ENCODE measurements at places on chromosomes 6 and 20.
A peak's percentile ranks its signal among the peaks of the same experiment; 100 is the strongest.

GRCh38 chr20:47244451-47244850, 112.0 kb downstream of the ZMYND8 start:
- no peak for DNase-seq

DNA sequence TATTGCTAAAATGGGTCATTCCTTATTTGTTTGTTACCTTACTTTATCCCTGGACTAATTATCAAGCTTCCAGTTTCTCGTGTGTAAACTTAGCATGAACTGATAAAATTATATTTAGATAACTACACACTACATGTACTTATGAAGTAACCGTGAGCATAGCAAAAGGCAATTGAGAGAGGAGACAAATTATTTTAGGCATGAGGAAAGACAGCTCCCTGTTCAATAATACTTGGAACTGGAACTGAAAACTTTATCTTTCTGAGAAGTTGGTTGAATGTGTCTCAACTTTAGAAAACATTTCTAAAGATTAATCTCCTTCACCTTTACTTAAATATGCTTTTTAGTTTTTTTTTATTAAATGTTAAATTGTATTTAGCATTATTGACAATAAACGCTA, 11.4 kb downstream of the CRISP3 start:
- no peak for DNase-seq

GRCh38 chr6:150208611-150209352, 65.9 kb downstream of the PPP1R14C start:
- no peak for DNase-seq

DNA sequence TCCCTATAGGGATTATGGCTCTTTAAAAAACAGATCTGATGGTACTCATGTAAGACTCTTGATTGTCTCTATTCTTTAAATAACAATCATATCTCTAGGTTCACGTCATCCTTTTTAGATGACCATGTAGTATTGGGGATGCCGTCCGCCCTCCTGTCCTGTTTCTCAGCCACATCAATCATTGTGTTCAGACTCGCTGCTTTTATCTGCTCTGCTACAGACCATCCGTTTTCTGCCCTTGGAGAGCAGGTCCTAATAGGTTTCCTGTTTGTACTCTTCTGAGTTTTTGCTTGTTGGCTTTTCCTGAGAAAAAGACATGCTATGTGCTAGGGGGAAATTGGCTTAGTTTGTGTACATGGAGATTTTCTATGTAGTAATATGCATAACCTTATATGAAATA, 76.8 kb downstream of the SASH1 start:
- no peak for DNase-seq

DNA sequence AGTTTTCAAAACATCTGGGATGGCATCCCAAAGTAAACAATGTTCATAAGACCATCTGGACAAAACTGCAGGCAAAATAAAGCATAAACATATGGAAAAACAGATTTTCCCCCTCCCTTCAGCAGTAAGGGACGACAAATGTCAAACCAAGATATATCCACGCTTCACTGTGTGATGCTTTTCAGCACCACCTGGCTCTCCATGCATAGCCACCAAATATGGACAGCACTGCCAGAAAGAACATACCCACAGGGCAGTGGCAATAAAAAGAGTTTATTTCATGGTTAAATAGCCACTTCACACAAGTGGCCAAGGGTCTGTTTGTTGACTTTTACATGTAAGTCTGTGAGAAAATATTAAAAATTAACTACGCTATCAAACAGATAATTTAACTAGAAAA, 23.1 kb downstream of the USP45 start:
- DNase-seq = no peak

DNA sequence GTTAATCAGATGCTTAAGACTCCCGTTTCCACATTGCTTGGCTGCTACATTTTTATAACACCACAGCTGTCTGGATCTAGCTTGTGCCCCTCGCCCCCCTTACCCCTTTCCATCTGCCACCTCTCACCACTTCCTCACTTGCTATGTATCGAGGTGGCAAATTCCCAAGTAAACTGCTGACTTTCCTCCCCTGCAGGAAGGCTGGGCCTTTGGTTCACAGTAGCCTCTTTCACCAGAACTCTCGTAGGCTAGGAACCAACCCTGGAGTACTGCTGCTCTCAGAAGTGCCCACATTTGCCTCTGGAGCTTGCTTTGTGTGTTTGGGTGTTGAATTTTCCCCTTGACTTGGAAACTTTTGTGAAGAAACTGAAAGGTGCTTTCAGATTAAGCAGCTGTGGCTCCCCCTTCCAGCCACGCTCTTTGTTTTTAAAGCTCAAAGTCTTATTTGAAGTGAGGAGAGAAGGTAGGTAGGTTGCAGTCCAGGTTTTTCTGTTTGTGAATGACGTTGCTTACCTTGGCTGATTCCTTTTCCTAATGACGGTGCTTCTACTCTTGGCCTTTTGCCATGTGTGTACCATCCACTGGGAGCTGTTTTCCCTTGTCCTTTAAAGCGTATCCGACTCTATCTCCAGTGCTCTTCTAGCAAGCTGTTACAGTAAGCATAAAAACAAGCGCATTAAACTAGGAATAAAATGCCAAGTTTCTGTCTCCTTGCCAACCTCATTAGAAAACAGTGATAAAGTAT, 90.4 kb downstream of the CARMIL1 start:
- DNase-seq = no peak

GRCh38 chr6:118787724-118788423, 106.1 kb upstream of the ASF1A start:
- no peak for DNase-seq

DNA sequence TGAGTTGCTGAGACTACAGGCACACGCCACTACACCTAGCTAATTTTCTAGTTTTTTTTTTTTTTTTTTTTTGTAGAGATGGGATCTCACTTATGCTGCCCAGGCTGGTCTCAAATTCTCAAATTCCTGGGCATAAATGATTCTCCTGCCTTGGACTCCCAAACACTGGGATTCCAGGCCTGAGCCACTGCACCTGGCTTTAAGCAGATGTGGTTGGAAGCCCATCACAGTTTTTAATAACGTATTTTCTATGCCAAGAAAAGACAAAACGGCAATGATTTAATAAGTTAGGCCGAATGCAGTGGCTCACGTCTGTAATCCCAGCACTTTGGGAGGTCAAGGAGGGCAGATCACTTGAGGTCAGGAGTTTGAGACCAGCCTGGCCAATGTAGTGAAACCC, 456.6 kb downstream of the PRKN start:
- DNase-seq = no peak

DNA sequence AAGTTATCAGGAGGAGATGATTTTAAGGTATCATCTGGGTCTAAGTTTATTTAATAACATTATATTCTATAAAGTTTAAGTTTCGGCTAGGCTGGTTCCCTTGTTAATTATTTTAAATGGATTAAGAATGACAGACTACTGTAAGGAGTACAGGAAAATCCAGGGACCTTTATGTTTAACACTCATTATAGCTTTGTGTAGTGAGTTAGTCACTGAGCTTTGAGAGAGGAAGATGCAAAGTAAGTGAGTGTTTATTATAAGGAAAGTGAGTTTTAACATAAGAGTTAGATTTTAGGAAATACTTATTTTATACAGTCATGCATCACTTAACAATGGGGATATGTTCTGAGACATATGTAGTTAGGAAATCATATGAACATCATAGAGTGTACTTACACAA, 485.5 kb downstream of the MMUT start:
- DNase-seq = no peak

GRCh38 chr6:161261325-161261724, 12.5 kb downstream of the AGPAT4 start:
- DNase-seq = no peak

DNA sequence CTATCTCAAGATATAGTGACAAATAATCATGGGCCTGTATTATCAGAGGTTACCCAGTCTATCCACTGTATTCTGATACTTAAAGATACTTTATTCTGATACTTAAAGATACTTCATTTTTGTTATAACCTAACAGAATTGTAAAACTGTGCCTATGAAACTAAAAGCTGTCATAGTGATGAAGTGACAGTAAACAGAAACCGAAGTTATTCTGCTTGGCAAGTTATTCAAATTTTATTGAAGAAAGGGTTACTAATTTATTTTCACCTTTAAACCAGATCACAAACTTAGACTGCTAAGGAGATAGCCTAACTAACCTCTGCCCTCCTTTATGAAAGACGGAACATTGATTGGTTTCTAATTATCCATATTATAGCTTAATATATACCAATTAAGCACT, 604.6 kb upstream of the IMPG1 start:
- no peak for DNase-seq

DNA sequence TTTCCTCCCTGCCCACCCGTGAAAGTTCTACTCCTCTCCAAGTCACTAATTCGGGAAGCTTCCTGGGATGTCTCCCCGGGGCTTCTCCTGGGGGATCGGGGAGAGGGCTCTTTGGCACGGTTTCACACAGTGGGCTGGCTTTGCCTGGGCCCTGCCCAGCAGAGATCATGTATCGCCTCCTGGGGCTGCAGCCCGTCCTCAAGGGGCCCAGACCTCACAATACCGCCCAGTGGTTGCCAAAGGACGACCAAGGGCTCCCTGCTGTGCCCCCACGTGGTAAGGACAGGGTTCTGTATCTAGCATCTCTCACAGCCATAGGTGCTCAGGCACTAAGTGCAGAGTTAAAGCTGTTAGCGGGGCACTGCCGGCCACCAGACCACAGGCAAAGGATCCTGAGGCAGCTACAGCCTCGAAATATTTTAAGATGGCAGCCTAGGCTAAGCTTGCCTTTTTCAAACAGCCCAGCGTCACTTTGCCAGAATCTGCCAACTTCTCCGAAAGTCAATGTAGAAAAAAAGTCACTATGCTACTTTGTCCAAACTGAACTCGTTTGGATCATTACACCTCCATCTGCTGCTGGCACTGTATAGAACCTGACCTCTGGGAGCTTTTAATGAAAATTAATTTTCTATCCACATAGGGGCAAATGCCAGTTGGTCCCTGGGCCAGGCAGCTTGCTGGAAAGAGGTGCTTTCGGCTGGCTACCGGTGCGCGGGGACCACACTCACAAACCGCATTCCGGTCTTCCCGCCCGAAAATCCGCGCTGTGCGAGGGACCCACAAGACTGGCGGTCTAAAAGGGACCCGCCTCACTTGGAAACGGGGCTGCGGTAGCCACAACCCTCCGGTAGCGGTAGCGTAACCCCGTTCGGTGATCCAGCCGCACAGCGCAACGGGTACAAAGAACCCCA, 1.3 kb upstream of the NNAT start:
- DNase-seq = no peak

GRCh38 chr6:158283304-158283980, 28.8 kb upstream of the TULP4 start:
- no peak for DNase-seq

DNA sequence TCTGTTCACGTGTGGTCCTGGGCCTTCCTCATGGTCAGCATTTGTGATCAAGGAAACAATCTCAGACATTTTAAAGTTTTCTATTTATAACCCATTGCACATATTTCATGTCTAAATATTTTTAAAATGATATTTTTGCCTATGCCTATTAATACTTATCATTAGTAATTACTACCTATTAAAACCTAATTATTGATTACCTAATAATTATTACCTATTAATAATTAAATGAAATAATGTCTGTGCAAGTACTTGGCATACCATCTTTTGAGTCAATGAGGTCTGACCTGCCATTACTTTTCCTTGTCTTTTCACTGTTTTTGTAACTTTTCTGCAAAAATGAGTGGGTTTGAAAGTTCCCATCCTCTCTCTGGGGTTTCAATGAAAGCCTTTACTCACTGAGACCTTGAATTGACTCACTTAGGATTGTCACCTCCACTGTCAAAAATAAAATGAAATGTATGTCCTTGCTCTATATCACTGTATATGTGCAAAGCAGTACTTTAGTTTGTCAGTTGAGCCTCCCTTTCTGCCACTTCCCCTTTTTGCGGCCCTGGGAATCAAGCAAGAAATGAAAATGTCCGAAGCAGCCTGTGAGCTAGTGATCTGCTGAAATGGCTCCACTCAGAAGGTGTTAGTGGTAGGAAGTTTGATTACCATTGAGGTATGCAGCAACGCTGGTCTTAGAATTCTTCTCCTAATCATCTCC, 87.8 kb downstream of the L3MBTL3 start:
- no peak for DNase-seq

DNA sequence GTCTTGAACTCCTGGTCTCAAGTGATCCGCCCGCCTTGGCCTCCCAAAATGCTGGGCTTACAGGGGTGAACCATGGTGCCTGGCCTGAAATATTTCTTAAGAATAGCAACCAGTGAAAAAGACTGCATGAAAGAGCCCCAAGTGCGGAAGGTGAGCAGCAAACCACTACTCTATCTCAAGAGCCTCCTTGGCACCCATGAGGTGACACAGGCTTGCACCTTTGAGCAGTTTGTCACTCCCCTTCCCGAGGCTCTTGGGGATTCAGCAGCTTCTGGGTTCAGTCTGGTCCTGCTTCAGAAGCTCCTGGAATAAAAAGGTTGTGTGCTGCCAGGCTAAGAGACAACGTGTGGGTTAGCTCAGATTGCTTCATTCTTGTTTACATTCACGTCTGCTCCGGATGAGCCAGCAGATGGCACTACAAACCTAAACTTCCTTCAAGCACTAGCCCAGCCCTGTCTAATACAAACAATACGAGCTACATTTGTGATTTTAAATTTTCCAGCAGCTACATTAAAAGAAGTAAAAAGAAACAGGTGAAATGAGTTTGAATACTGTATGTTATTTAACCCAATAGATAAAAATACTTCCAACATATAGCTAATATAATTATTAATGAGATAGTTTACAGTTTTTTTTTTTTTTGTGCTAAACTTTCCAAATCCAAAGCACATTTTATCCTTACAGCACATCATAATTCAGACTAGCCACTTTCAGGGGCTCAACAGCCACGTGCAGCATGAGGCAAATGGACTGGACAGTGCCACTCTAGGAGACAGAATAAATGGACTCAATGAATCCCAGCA, 46.2 kb downstream of the GJA10 start:
- peak; percentile 59 for DNase-seq

DNA sequence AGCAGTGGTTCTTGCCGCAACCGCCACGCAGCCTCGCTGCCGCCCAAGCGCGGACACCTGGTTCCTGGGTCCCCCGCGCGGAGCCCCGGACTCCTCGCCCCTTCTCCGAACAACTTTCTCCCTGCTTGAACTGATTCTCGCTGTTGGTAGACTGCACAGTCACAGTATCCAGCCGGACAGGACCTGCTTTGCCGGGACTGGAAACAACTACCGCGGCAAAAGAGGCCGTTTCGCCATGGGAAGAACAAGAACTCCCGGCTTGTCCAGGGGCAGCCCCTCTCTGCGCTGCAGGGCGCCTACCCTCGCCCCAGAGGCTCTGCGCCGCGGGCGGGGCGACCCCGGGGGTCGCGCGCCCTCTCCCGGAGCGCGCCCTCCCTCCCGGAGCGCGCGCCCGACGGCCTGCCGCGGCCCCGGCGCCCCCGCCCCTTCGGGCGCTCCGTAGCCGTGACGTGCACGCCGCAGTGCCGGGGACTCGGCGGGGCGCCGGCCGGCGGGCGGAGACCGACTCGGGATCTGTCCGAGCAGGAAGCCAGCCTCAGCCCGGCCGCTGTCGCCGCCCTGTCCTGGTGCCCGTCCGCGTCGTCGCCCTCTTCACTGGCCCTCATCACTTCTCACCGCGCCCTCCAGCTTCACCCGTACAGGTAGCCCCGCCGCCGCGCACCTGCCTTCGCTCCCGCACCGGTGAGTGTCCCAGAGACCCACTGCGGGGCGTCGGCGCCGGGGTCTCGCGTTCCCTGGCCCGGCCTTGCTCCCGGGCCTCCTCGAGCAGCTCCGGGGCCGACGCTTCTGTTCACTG, at the start of gene MYO6:
Gene MYO6 (plus strand): TSS at position 497 of the 796 bp plus-strand sequence. CDS start 68,309 bp downstream, outside the sequence.
- DNase-seq = peak; percentile 58

Measured in GM18507 (cell line).